ENCODE measurements at places on chromosomes 16 and 17.

- no peak for DNase-seq
Measured at GRCh38 chr16:11030990-11031510, 86.7 kb downstream of the CLEC16A start.

DNA sequence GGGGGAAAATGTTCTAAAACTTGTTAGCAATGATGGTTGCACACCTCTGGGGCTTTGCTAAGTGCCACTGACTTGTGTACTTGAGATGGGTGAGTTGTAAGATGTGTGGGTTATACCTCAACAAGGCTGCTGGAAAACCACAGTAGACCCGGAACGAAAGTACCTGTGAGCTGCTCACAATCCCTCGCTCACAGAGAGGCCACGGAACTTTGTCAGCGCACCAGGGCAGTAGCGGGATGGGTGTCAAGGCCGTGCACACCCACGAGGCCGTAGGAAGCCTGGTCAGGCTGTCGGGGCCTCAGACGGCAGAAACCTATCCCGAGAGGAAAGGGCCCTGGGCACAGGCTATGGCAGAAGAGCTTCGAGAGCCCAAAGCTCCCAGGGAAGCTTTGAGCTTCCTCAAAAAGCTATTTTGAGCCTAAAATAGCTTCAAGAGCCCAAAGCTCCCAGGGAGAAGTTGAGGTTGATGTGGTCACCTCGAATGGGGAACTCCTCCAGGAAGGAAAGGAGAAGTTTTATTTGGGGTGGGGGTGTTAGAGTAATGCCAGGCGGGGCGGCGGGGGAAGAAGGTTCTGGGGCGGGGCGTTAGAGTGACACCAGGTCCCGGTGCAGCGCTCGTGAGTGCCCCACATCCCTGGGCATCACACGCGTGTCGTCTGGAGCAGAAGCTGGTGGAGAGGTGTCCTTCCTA, 19.0 kb downstream of the CBFA2T3 start:
- no peak for DNase-seq

DNA sequence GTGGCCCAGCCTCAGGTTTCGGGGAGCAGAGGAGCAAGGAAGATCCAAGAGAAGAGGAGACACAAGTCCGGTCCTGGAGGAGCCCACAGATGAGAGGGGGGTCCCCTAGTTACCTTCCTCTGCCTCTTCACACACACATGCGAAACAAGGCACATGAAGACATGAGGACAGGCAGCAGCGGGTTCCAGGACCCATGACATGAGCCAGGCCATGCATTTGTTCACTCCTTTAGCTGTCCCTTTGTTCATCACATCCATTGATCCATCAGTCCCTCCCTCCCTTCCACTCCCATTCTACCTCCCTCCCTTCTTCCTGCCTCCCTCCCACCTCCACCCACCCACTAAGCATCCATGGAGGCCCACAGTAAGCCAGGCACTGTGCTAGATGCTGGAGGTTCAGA, 9.4 kb downstream of the PPY start:
- DNase-seq = no peak

- DNase-seq = no peak
Measured at GRCh38 chr16:3846595-3847091, 33.9 kb downstream of the CREBBP start.

DNA sequence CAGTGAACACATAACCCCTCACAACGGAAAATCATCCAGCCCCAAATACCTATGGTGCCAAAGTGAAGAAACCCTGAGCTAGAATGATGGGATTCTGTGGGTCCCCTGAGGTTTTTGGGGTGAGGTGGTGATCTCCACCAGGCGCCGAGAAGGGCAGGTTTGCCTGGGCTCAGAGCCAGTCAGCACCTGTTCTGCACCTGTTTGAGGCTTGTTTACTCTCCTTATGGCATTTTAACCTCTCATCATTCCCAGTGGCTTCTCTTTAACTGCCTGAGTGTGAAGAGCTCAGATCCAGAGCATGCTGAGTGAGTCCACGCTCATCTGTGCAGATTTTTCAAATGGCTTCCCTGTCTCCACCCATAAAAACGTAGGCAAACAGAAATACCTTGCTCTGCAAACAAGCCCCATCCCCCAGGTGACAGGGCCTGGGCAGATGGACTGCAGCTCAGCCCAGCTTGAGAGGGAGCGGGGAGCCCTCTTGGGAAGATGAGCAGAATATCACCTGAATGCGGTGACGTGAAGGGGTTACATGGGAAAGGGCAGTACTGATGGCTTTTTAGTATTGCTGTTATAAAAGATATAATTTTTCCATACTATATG, 40.1 kb upstream of the CLEC19A start:
- no peak for DNase-seq

GRCh38 chr16:85562093-85562786, 50.9 kb upstream of the GSE1 start:
- no peak for DNase-seq

DNA sequence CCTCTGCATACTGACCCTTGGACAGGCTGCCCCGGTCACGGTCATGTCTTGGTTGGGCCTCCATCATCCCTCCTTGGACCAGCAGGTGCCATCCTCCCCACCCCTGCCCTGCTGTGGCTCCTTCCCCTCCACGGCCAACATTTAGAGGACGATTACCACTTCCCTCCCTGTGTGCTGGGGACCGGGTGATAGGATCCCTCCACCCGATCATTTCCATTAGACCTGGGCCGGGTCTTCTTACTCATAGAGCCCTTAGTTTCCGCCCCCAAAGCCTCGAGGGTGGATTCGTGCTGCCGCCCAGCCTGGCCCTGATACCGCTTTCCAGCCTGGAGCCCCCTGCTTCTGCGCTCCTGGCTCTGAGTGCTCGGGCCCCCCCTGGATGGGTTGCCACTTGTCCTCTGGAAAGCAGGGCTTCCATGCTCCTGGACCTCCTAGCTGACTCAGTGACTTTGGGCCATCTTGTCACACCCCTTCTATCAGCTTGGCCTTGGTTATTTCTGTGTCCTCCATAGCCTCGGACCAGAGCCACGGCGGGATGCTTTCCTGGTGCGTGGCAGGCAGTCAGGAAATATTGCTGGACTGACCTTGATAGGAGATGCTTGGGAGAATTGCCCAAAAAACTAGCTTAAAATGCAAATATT, 171.4 kb downstream of the SEC14L1 start:
- no peak for DNase-seq

DNA sequence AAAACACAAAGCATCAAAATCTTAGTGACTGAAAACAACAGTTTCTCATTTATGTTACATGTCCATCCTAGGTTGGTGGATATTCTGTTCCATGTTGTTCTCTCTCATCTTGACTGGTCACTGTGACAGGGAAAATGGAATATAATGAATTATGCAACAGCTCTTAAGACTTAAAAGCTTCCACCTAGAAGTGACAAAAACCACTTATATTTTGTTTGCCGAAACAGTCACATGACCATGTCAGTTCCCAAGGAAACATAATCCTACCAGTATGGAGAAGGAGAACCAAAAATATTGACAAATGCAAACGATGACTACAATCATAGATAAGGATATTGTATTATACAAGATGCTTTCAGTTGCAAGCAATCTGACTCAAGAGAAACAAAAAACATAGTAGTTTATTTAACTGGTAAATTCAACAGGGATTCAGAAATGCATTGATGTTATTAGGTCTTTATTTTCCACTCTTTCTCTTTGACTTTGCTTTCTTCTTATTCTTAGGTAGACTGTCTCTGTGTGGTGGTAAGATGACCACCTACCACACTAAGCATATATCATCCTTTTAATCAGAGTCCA, 103.8 kb downstream of the SSH2 start:
- DNase-seq = no peak

- no peak for DNase-seq
Measured at GRCh38 chr17:26774291-26775218, 519.4 kb upstream of the WSB1 start.

DNA sequence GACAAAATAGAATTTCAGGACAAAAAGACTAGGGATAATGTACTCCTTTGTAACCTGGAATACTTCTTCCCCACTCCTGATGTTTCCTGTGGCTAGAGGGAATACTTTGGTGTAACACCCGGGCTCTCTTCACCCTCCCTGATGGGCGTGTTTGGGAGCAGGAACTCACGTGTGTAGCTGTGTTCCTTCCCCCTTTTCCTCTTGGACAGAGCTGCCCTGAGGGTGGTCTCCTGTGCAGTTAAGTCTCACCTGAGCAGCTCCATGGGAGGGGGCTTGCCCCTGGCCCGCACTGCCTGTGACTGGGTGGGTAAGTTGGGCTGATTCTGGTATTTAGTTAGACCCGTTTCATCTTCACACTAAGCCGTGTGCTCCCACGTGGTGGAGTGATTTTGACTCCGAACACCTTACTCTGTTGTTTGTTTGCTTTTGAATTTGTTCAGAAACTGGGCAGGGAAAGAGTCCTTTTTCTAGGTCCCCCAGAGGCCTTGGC, 87.9 kb downstream of the OR1D5 start:
- DNase-seq = no peak

GRCh38 chr17:50322271-50322670, 23.7 kb upstream of the XYLT2 start:
- peak; percentile 54 for DNase-seq

- DNase-seq = no peak
Measured at GRCh38 chr17:58944166-58944565, 162.5 kb downstream of the TRIM37 start.

DNA sequence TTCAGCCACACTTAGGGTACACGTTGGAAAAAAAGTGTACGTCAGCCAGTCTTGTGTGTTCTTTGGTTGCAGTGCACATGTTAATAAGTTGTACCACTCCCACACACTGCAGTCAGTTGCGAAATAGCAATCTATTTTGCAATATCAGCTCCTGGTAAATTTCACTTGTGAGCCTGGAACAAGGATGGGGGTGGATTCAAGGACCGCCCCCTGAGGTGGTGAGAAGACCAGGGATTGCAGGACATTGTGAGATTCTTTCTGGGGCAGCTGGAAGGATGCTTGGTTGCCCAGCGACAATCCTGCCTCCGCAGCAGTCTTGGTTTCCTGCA, 78.6 kb upstream of the ZFHX3 start:
- DNase-seq = peak; percentile 92

- no peak for DNase-seq
Measured at GRCh38 chr16:12541672-12542071, 262.0 kb downstream of the CPPED1 start.

DNA sequence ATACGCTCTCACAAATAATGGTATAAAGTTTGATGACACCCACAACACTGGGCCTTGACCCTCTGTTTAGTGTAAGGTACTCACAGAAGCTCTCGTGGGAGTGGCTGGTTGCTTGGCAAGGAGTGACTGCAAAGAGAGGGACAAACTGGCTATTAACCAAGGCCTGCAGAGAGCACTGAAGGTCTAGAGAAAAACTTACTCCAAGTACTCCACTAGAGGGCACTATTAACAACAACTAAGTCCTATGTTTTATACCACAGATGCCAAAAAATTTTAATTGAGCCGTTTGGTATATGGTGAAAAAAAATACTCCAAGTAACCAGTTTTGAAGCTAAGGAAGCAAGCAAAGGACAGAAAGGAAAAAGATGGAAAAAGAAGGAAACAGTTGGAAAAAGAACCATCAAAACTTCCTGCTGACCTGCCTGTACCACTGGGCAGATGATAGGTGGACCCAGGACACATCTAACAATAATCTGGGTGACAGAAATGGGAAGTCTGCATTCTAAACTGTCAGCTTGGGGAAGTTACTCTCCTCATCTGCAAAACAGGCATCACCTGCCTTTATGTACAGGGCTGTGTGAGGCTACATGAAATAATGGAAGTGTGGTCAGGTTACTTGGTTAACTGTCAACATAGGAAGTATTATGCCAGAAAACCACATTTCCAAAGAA, 23.2 kb downstream of the DYNC1LI2 start:
- peak; percentile 67 for DNase-seq

DNA sequence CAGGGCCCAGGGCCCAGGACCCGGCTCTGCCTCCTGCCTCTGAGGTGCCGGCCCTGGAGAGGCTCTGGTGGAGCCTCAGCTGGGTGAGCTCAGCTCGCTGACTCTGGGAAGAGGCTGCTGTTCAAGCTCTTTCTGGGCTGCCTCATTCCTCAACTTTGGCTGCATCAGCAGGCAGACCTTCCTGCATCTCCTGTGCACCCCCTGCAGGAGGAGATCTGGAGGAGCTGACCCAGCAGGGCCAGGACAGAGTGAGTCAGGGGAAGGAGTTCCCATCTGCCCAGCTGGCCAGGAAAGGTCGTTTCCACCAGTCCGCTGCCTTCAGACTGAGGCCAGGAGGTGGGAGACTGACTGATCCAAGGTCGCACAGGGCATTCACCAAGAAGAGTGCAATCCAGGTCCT, 10.7 kb downstream of the CRHR1 start:
- DNase-seq = no peak

GRCh38 chr16:83806731-83807130, 1.0 kb upstream of the HSBP1 start:
- no peak for DNase-seq

DNA sequence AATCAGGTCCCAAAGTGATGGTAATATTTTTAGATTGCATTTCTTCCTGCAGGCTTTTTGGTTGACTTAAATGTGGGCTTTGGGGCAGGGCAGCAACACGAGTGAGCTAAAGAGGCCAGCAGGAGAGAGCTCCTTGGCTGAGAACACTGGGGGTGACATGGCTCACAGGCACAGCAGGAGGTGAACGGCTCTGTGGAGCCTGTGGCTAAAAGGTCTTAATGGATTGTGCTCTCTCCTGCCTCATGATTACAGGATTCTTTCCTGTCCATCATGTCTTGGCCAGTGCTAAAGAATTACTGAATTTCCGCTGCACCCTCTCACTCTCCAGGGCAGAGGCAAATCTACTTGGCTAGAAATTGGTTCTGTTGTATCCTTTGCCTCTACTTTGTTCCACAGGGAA, 366.6 kb downstream of the HS3ST4 start:
- DNase-seq = no peak

GRCh38 chr16:88792078-88792550, 7.1 kb upstream of the PIEZO1 start:
- DNase-seq = no peak
